Stimulated activated naive B cell treated with anti-CD40 and anti-IgM and Interleukin-4, amounts not matched to agents 10 μg/mL and 1 μg/mL and 100 μg/mL, for 72 hours (primary cell): ENCODE measurements at places on chromosomes 12 and 14.

DNA sequence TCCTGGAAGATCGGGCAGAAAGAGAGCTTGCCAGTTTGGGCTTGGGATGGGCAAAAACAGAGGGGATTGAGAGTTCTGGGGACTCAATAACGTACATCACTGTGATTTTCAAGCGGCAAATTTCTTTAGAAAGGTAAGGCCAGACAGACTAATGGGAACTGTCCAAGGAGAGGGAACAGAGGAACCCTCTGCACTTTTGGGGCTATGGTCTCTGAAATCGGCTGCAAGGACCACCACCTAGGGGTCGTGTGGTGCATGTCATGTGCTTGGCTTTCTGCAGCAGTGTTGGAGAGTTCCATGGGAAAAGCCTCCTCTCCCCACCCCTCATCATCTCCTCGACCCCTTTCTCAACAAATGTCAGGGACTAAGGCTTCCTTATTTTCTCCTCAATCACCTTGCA is 79.6 kb downstream of the PPM1A start:
- no peak for DNase-seq

DNA sequence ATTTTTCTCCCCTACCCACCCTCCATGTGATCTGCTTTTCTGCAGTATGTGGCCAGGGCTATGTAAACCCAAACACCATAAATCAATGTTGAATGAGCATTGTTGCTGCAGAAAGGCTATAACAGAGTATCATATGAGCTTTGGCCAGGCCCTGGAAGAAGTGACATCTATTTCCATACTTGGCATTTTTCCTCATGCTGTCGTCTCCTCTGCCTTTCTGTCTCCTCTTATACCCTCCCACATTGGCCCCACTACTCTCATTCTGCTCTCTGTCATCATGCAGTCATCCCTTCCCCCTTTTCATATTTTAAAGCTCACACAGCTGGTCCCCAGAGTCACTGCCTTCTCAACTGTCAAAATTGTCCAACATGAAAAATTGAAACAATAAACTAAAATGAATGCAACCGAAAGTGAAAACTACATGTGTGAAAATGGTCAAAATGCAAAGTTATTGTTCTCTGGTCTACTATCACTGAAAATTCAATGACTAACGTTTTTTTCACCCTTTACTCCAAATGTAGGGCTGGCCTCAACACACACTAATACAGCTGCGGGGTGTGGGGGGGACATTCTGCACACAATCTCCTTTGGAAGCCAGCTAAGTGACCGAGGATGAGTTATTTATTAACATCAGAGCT is 290.7 kb upstream of the TMPO start:
- no peak for DNase-seq

GRCh38 chr14:105849933-105850626 is 323.7 kb downstream of the TMEM121 start:
- DNase-seq, result no peak

GRCh38 chr12:84813780-84814663 is 98.6 kb downstream of the SLC6A15 start:
- no peak for DNase-seq

DNA sequence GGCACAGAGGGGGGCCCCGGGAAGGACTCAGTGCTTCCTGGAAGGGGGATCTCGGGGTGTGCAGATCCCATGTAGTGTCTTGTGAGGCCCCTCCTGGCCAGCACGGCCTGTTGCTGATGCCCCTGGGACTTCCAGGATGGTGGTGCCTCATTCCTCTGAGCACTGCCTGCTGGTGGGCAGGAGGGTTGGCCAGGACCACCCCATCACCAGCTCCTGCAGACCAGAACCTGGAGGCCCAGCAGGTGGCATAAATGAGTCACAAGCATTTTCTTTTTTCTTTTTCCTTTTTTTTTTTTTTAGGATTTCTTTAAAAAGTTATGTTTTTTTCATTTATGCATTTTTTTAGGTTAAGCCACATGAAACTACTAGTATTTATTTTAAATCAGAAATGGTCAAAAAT is 8.0 kb downstream of the MMP17 start:
- DNase-seq, result no peak

- DNase-seq, result no peak
These were observed 357.0 kb downstream of the TMEM121 start for GRCh38 chr14:105883066-105884005.

- no peak for DNase-seq
These were observed 154.1 kb downstream of the BTG1 start for GRCh38 chr12:91991399-91992187.

DNA sequence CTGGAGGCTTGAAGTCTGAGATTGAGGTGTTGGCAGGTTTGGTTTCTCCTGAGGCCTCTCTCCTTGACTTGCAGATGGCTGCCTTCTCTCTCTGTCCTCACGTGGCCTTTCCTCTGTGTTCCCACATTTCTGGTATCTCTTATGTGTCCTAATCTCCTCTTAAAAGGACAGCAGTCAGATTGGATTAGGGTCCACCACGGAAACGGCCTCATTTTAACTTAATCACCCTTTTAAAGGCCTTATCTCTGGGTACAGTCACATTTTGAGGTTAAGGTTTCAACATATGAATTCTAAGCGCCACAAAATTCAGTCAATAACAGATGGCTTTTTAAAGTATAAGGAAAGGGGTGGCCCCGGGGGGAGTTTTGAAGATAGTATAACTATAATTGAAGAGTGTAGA is 33.5 kb downstream of the UNC79 start:
- no peak for DNase-seq

DNA sequence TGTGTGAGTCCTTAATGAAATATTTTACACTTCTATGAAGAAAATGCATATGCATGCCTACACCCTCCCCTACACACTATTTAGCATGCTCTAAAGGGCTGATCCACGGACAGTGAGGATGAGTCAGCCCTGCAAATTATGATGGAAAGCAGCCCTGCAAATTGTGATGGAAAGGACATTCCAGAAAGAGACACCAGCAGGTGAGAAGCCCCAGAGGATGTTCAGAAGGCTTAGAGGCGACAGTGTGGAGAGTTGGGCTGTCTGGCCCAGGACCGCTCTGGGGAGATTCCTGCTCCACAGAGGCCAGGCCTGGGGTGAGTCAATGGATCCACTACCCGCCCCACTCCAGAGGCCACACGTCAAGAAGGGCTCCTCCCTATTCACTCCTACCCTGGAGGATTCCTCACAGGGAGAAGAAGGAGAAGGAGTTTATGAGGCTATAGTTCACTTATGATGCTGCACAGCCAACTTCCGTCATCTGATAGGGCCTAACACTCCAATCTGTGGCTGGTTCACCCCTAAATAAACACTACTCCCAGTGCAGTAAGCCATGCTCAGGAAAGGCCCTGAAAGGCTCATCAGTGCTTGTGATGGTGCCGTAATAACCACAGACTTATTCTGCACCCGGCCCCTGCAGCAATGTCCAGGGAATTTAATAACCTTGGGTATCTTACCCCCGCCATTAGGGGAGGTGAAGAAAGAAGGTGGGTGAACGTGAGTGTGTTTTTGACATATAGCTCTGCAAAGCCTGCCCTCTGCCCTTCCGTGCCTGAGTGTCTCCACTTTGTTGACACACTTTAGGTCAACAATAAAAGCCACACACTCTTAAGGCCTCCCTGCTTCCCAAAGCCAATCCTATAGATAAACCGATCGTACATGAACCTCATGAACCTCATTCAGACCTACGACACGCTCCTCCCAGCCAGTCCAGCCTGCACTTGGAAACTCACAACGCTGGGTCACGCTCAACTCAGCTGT is 46.4 kb downstream of the CLMN start:
- no peak for DNase-seq

GRCh38 chr14:82667501-82667900 is 1133.8 kb upstream of the SEL1L start:
- no peak for DNase-seq

- DNase-seq, result no peak
These were observed 2.1 kb downstream of the CHST11 start for GRCh38 chr12:104458694-104459367.

GRCh38 chr12:10936506-10936905 is 2.6 kb downstream of the TAS2R14 start:
- DNase-seq, result no peak

- no peak for DNase-seq
These were observed 322.4 kb downstream of the PDZRN4 start for GRCh38 chr12:41510470-41510869.

DNA sequence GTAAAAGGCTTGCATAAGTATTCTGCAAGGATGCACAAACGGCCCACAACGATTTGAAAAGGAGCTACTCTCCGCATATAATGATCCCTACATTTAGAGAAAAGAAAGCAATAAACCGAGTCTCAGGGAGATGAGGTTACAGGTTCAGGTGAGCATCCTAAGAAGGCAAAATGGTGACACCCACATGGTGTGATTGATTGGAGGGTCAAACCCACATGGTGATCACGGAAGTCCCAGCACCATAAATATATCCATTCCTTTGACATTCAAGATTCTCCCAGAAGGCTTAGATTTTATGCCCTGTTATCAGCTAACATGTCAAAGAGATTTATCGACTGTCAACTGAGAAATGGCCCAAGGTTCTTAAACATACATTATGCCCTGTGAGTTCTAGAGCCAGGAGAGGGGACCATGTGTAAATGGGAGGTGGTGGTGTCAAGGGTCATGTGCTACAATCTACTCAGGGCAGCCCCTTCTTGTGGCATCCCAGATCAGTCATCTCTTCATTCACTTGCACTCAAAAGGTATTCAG is 282.2 kb downstream of the EMP1 start:
- no peak for DNase-seq

DNA sequence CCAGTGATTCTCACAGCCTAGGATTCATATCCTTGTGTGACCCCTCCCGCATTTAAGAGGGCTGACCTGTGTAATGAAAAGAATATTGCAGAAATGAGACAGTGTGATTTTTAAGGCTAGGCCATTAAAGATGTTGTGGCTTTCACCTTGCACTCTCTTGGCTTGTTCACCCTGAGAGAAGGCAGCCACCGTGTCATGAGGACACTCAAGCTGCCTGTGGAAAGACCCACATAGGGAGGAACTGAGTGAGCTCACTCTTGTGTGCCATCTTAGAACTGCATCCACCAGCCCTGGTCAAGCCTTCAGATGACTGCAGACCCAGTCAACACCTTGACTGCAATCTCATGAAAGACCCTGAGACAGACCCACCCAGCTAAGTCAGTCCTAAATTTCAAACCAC is 46.3 kb upstream of the TMPO start:
- no peak for DNase-seq

GRCh38 chr14:75879031-75879430 is 102.8 kb downstream of the TGFB3 start:
- DNase-seq, result no peak

- DNase-seq, result no peak
These were observed 170.4 kb downstream of the PRKD1 start for GRCh38 chr14:29757188-29757680.

- DNase-seq, result no peak
These were observed 9.6 kb upstream of the OTUB2 start for GRCh38 chr14:94016446-94016976.

GRCh38 chr12:50119387-50119786 is 7.4 kb downstream of the COX14 start:
- no peak for DNase-seq

GRCh38 chr12:96177013-96177412 is 17.2 kb upstream of the ELK3 start:
- peak; percentile 66 for DNase-seq

- peak; percentile 72 for DNase-seq
These were observed 32.6 kb upstream of the HIF1A start for GRCh38 chr14:61662437-61663311.

DNA sequence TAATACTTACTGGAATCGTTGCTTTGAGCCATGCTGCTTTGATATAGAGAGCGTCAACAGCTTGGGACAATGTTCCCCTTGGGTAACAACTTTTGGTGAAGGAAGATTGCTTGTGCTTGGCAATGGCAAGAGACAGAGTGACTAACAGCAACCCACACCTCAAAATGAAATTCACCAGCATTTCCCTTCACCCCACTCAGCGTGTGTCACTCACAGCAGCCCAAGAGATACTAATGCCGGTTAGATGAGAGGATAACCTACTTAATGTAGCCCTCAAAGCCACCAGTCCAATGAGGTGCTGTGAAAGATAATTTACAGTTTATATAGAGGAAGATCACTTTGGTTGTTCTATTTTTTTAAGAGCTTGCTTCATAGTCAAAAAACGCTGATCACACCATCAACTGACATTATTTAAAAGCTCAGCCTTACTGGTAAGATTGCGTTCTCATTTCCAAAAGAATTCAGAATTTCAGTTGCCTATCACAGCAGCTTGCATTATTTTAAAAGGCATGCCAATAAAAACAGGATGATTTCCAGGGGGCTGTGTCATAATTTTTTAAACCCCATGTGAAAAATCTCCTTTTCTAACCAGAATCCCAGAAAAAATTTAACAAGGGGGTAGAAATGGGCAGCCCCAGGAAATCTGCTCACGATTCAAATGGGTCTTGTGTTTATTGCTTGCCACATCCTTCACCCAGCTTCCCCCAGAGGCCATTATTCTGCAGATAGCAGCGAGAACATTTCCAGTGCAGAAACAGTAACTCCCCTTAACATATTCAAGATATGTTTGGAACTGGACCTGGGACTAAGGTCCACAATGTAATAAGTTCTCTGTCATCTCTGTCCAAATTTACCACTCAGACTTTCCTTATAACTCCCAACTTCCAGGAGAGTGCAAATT is at the start of gene IL26:
Gene IL26 (minus strand): TSS at position 235 of the 901 bp plus-strand sequence. CDS start 54 bp downstream, at position 181.
- DNase-seq, result no peak

DNA sequence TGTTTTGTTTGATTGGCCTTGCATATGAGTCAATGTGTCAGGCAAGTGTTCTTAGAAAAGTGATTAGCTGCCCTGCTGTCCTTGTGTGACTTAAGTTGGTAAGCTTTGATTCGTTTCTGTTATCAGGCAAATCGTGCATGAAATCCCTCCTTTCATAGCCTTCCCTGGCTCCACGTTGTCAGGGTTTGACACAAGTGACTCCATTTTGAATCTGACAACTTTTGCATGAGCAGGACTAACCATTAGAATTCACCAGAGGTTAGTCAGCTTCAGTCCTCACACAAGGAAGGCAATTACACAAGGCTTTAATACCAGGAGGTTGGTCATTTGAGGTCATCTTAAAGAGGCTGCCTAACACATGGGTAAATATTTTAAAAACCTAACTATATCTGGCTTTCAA is 68.2 kb downstream of the GPATCH2L start:
- DNase-seq, result no peak

GRCh38 chr12:122062832-122063693 is 15.5 kb upstream of the MLXIP start:
- DNase-seq, result no peak

- DNase-seq, result no peak
These were observed 37.8 kb downstream of the PHETA1 start for GRCh38 chr12:111330800-111331752.

GRCh38 chr12:85273381-85274314 is 6.4 kb upstream of the ALX1 start:
- DNase-seq, result no peak

DNA sequence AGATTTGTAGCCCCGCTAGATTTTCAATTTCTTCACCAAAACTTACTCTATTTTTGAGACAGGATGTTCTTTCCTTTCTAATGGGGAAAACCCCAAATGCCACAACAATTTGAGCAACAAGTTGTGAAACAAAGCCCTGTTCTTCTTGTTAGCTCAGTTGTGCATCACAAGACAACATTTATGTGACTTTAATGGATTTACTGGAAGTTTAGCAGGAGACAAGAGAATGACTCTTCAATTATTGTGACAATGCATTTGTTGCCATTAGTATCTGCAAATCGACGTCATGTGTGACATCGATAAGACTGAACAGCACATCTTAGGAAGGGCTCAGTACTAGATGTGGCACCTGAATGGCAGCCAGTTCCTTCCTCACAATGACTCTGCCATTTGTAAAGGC is 1028.9 kb upstream of the TMEM132C start:
- no peak for DNase-seq
